ENCODE measurements at places on chromosomes 1 and 21.
A peak's percentile ranks its signal among the peaks of the same experiment; 100 is the strongest.

- DNase-seq: no peak
Measured at GRCh38 chr1:213256438-213257087, 205.5 kb downstream of the RPS6KC1 start.

DNA sequence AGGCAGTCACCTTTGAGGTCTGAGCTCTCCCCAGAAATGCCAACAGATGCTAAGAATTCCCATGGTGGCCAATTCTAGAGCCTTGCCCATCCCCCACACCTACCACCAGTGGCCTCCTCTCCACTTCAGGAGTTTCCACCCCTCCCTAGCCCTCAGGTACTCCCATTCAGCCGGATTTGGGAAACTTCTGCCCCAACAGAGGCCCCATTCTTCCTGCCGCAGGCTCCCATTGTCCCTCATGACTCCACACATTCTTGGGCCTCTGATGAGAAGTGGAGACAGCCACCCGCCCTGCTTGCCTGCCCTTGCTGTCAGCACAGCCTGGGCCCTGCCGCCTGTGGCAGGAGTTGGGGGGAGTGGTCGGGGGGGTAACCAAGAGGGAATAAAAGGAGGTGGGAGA lies 4.6 kb downstream of the BLACAT1 start:
- DNase-seq: no peak

DNA sequence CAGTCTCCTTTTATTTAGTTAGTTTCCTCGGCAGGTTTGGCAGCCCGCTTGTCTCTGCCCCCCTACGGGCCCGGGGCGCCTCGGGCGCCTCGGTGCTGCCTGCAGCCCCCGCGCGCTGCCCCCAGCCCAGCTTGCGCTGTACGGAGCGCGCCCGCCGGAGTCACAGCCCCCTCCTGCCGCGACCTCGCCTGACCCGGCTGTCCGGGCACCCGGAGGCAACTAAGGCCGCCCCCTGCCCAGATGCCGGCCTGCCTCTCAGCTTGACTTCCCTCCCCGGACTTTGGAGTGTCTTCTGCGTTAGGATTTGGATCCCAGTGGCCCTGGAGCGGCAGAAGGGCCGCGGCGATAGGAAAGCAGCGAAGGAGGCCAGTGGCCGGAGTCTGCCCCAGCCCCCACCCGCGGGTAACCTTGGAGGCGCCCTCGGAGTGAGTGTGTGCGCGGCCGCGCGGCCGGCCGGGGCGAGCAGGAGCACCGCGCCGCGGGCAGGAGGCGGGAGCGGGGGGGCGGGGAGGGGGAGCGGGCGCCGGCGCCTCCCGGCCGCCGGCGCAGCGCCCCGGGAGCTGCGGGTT lies 7.6 kb downstream of the CDKN2C start:
- DNase-seq: peak; percentile 53

DNA sequence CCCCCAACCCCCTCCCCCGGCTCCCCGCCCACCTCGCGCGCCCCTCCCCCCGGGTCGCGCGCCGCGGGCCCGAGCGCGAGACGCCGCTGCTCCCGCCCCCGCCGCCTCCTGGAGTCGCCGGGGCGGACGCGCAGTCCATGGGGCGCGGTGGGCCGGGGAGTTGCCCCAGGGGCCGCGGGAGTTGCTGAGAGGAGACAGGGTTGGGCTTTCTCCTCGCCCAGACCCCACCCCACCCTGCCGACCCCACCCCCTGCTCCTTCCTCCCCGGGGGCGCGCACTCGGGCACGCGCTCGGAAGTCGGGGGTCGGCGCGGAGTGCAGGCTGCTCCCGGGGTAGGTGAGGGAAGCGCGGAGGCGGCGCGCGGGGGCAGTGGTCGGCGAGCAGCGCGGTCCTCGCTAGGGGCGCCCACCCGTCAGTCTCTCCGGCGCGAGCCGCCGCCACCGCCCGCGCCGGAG lies at the start of gene LAMC1:
TSS of gene LAMC1 (plus strand) at position 275 of the 455 bp plus-strand sequence. CDS start 297 bp downstream, outside the sequence.
- DNase-seq: peak; percentile 80

- DNase-seq: no peak
Measured at GRCh38 chr1:63813829-63814277, 40.0 kb downstream of the ROR1 start.

- no peak for DNase-seq
Measured at GRCh38 chr1:15081102-15081501, 72.4 kb upstream of the TMEM51 start.

- peak; percentile 88 for DNase-seq
Measured at GRCh38 chr1:93567255-93567918, 114.2 kb downstream of the BCAR3 start.

- no peak for DNase-seq
Measured at GRCh38 chr1:168170564-168171508, 7.9 kb upstream of the TIPRL start.

DNA sequence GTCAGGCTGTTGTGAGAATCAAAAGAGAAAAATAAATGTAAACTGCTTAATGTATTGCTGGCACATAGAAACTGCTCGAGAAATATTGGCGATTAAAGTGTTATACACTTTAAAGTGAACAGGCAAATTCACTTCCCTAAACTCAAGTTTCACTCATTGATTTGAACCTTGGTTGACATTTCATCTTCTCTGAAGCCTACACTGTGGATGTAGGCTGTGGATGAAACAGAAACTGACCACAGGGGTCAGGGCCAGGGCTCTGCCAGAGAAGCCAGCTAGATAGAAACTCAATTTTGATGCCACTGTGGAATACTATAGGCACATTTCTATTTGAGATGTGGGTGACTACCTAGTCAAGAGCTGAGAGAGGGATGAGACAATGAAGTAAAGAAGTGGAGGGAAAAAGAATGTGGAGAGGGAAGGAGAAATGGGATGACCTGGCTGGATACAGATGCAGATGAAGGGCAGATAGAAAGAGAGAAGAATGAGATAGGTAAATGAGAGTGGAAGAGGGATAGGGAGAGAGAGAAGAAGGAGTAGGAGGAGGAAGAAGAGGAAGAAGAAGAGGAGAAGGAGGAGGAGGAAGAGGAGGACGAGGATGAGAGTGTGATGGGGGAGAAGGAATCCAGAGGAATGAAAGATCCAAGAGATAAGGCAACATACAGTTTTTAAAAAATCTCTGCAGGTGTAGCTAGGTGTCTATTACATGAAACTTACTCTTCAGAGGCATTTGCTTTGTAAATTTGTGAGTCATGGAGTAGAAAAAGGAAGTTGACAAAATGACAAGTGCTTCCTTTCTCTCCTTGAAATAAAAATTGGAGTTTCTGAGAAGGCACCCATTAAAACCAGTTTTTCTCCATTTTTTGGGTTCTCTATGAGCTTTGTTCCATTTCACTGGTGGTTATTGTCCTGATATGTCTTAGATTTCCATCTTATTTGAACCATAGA lies 17.4 kb upstream of the CD1D start:
- DNase-seq: no peak

- no peak for DNase-seq
Measured at GRCh38 chr1:68015971-68016370, 34.5 kb downstream of the DIRAS3 start.

DNA sequence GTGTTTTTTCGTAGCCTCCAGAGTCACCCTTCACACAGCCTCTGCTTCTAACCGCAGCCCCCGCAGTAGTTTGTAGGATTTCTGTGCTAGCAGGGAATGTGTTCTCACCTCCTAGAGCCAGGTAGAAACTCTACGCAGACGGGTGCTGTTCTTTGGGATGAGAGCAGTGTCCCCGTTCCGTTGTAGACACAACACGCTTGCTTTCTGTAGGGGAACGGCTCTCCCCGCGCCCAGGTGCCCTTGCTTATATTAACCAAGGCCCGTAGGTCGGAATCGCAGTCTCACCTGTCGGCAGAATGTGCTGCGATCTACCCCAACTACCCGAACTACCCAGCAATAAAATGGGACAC lies 111.8 kb upstream of the NBPF11 start:
- peak; percentile 18 for DNase-seq

- DNase-seq: no peak
Measured at GRCh38 chr1:23601968-23602876, 42.9 kb upstream of the ID3 start.

GRCh38 chr1:197814306-197814705 lies 39.0 kb upstream of the DENND1B start:
- no peak for DNase-seq

- DNase-seq: no peak
Measured at GRCh38 chr1:30950053-30950452, 41.5 kb upstream of the SDC3 start.

- DNase-seq: no peak
Measured at GRCh38 chr1:9305216-9305615, 12.5 kb downstream of the SPSB1 start.

DNA sequence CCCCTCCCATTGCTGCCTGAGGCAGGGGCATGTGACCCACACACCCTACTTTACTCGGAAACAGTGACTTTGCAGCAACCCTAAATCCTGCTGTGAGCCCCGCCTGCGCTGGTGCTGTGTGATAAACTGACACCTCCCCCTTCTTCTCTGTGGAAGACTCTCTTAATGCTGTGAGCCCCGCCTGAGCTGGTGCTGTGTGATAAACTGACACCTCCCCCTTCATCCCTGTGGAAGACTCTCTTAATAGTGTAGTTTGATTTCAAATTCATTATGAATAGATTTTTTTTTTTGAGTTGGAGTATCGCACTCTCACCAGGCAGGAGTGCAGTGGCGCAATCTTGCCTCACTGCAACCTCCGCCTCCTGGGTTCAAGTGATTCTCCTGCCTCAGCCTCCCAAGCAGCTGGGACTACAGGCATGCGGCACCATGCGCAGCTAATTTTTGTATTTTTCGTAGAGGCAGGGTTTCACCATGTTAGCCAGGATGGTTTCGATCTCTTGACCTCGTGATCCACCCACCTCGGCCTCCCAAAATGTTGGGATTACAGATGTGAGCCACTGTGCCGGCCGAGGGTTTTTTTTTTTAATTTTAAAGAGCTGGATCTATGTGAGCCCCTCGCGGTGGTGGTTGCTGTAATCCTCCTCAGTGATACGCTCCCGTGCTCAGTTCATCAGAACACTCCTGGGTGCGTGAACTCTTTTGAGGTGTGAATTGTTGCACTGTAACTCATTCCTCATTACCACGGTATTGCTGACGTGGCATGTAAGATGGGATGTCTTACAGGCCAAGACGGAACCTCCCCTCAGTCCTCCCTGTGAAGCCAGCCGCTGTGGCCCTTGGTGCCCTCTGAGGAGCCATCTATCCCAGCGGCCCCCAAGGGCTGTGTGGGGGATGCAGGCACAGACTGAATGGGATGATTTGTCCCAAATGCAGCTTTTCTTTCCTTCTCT lies 60.3 kb downstream of the GALNT2 start:
- no peak for DNase-seq

DNA sequence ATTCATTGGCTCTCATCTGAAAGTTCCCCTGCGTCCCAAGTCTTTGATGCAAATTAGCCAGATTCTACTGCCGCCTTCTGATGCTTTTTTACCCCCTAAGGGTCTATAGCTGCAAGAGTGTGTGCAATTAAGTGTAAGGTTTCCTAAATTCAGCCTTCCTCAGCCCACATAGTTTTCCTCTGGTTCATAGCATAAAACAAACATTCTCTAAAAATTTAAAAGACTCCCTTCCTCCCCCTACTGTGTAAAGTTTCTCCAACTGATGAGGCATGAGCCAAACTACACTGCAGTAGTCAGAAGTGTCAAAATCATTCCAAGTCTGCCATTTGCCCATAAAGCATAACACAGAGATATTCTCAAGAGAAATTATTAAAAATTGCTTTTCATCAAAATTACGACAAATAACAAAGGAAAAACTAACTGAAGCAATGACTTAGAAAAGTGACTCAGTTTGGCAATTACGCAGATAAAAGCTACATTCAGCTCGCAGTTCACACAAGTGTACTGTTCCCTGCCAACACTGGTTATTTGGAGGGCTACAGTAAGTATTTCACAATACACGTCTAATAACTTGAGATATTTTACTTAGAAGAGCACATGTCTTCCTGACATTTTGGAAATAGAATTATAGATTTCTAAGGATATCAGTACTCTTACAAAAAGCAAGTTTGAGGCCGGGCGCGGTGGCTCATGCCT lies 15.4 kb downstream of the KCNH1 start:
- no peak for DNase-seq

GRCh38 chr21:46115441-46116188 lies 17.7 kb downstream of the COL6A2 start:
- peak; percentile 10 for DNase-seq

DNA sequence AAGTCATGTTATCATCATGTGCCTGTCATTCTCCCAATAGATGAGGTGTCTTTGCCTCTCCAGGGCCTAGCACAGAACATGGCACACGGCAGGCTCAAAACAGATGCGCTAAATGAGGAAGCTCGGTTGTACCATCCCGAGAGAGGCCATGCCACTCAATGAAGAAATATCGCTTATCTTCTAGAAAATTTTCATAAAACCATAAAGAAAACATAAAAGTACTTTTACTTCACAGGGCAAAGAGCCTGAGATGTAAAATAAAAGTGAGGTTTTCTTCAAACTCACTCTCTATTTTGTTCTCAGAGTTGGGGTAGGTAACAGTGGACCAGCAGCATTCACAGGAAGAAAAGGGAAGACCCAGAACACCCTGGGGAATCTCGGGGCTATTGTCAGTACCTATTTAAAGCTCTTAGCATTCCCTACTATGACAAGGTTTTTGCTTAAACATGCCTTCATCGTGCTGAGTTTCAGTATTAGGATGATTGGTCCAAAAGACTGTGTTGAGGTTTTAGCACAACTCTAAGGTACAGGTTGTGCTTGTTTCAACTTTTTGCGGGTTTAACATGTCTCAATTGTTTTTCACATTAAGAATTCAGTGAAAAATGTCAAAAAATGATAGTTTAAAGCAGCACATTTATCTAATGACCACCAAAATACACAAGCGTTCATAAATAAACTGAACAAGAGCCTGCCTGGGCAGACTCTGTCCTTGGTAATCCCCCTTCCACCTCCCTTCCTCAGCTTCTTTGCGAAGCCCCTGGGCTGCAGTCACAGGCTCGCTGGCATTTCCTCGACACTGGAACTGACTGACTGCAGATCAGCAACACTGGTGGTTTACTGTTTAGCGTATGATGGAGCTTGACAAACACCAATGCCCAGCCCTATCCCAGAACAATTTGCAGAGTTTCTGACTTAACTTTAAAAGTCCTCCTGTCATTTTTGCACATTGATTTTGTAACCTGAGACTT lies 55.6 kb downstream of the COQ8A start:
- DNase-seq: no peak

DNA sequence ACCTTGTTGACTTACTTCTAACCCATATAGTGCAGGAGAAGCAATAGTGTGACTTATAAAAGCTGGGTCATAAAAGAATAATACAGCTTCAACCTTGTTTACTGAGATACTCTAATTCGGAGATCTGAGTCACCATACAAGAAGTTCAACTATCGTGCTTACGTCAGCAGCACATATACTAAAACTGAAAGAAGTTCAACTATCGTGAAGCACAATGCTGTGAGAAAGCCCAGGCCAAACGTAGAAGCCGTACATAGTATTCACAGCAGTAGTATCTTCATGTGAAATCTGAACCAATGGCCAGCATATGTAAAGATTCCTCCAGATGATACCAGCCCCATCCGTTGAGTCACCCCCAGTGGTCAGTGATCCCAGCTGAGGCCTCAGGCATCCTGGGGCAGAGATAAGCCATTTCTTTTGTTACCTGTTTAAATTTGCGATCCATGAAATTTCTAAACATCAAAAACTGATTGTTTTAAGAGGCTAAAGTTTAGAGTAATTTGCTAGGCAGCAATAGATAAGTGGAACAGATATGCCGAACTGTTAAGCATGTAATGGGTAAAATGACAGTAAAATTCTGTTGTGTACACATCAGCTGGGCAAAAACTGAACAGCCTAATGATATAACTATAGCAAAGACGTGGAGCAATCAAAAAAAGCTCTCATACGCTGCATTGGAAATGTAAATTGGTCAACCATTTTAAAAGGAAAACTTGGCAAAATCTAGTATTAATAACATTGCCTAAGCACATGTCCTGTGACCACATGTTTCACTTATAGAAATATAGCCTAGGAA lies 53.9 kb upstream of the SAMD13 start:
- no peak for DNase-seq

- DNase-seq: no peak
Measured at GRCh38 chr1:163082971-163083370, 13.8 kb downstream of the RGS4 start.

Measured in testis (tissue), 5 donors.